ENCODE measurements at places on chromosomes 1 and 21. TPM values are rescaled to one million over a fixed set of nuclear protein-coding genes. Genes with fewer than 3 reads are reported as not detected.

GRCh38 chr1:83807821-83808220, 191.1 kb downstream of the TTLL7 start:
- no peak for DNase-seq

DNA sequence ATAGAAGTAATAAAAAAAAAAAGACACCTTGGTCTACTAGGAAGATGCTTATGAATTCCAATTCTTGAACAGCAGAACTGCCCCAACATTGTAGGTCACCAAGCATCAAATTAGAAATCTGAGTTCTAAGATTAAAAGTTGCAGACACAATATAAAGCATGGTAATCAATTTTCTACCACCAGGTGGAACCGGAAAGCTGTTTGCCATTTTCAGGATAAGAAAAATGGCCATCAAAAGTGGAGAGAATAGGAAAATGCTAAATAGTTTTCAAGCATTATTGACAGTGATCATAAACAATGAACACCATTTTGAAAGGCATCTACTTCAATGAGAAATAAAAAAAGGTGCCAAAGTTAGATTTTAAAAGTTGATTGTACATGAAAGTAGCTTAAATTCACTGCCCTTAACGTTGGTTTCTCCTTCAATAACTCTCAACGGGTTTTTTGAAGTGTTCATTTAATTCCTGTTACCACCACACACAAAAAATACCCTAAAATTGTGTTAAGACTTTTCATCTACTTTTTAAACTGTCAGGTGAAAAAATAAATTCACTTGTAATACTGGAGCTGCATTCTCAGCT, 252.9 kb downstream of the KCNT2 start:
- DNase-seq = peak; percentile 50

DNA sequence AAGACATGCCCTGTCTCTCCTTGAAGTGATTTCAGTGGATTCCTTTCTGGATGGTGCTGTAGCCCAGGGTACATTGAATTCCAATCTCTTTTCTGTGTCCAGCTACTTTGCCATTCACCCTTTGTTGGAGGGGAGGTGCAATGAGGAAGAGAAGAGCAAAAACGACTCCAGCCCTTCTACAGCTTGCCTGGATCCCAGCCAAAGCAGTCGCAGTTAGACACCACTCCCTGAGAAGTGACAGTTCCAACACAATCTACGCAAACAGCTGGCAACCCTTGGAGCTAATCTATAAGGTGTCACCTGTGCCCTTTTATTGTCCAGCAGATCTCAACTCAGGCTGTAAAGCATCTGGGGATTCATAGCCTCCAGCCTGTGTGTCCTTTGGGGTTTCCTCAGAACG, 4.6 kb downstream of the CD244 start:
- DNase-seq = no peak

DNA sequence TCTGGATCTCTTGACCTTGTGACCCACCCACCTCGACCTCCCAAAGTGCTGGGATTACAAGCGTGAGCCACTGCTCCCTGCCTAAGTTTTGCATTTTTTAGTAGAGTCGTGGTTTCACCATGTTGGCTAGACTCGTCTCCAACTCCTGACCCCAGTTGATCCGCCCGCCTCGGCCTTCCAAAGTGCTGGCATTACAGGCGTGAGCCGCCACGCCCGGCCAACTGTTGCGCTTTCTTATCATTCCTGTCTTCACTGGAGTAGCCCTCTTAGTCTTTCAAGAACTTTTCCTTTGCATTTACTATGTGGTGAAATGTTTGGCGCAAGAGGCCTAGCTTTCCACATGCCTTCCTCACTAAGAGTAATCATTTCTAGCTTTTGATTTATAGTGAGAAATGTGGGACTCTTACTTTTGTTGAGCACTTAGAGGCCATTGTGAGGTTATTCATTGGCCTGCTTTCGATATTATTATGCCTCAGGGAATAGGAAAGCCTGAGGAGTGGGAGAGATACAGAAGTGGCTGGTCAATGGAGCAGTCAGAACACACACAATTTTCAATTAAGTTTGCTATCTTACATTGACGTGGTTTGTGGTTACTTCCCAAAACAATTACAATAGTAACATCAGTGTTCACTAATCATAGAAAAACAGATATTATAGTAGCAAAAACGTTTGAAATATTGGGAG, 111.0 kb downstream of the ZMYM4 start:
- DNase-seq = no peak

DNA sequence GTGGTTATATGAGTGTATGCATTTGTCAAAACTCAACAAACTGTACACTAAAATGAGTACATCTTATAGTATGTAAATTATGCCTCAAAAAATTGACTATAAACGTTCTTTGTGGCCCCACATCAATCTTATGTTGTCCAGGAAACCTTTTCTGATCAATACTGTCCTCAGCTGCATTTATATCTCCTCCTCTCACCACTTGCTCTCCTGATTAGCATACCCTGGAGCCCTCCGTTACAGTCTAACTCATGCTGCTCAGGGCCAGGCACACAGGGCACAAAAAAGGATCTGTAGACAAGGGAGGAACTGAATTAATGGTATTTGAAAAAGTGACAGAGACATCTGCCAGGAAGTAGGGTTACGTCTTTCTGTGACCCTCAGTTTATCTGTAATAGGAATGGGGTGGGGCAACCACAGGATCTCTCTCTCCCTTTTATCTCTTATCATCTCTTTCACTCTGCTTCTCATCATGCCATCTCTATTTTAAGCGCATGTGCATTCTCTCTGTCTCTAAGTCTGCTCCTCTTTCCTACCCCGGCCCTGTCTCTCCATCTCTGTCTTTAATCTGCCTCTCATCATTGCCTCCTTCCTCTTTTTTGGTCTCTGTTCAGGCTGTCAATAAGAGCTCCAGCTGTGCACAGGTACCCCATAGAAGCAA, 7.0 kb upstream of the TAL1 start:
- DNase-seq = no peak

GRCh38 chr1:246497331-246497915, 9.7 kb downstream of the SMYD3 start:
- peak; percentile 84 for DNase-seq

DNA sequence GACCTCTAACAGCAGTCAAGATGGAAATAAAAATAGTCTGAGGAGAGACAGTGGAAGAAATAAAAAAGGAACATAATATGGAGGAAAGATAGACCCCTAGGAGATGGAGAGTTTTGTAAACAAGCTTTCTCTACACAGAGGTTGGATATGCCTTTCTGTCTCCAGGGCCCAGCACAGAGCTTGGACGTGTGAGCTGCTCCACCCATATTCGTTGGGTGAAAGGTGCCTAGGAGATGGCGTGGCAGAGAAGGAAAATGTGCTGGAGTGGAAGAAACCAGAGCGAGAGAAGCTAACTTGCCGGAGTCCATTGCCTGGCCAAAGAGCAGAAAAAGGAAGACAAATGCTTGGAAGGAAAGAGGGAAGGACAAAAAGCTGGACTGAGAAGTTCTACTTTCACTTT, 78.3 kb upstream of the LMO4 start:
- no peak for DNase-seq

GRCh38 chr1:61607448-61607847, 117.5 kb downstream of the TM2D1 start:
- no peak for DNase-seq

GRCh38 chr1:181554465-181554864, 71.1 kb downstream of the CACNA1E start:
- DNase-seq = no peak

DNA sequence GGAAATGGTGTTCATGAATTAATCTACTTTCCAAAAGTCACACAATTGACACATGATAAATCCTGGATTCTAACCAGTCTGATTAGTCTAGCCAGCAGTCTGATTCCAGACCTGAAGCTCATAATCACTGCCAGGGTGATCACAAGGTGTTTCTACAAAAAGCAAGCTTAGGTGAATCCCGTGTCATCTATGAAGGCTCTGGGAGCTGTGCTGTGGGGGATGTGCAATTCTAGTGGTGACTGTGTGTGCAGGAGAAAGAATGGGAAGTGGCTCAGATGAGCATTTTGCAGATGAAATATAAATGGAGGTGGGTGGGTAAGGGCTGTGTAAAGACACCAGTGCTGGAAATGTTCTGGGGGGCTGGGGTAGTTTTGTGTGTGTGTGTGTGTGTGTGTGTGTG, 1.8 kb upstream of the NPPB start:
- DNase-seq = no peak

GRCh38 chr1:245843101-245843500, 664.0 kb downstream of the SMYD3 start:
- DNase-seq = no peak

DNA sequence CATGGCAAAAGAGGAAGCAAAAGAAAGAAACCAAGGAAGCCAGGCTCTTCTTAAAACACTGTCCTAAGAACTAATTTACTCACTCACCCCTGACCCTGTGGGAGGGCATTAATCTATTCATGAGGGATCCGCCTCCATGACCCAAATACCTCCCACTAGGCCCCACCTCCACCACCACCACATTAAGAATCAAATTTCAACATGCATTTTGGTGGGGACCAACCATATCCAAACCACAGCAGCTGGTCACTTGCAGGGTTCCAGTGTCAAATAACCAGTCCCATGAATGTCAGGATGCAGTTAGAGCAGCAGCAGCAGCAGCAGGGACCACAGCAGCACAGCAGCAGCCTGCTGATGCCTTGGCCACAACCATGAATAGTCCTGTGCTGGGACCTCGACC, 83.8 kb downstream of the ZC3H11B start:
- peak; percentile 61 for DNase-seq

- DNase-seq = no peak
Measured at GRCh38 chr1:9302745-9303524, 10.2 kb downstream of the SPSB1 start.

- DNase-seq = no peak
Measured at GRCh38 chr1:153849487-153850185, 73.1 kb downstream of the GATAD2B start.

DNA sequence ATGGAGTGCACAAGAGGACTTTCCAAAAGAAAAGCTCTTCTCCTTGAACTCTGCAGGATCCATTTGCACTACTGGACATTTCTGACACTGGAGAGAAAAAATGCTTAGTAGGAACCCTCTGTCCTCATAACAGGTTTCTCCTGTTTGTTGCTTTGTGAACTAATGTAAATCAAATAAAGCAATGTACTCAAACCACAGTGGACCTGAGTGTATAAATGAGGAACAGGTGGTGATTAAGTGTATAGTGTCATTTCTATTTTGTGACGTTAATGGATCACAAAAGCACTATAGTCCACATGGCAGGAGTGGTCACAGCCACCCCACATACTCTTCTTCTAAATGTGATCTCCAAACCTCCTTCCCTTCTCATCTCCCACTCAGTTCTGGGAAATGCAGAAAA, 268.4 kb upstream of the DUSP10 start:
- DNase-seq = no peak

DNA sequence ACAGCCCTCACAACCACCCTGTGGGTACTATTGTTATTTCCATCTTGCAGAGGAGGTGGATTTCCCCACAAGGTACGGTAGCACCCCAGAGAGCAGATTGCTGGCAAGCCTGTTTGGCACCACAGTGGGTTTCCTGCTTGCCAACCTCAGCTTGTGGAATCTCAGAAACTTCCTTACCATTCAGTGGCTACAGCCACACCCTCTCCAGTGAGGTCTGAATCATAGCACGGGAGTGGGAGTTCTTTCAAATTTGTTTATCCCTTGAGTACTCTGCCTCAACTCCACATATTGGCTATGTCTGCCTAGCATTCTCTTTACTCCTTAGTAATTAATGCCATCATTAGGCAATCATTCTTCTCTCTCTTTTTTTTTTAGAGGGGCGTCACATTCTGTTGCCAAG, 162.1 kb downstream of the PTPRU start:
- no peak for DNase-seq

- no peak for DNase-seq
Measured at GRCh38 chr1:46420533-46420915, 26.4 kb downstream of the FAAH start.

DNA sequence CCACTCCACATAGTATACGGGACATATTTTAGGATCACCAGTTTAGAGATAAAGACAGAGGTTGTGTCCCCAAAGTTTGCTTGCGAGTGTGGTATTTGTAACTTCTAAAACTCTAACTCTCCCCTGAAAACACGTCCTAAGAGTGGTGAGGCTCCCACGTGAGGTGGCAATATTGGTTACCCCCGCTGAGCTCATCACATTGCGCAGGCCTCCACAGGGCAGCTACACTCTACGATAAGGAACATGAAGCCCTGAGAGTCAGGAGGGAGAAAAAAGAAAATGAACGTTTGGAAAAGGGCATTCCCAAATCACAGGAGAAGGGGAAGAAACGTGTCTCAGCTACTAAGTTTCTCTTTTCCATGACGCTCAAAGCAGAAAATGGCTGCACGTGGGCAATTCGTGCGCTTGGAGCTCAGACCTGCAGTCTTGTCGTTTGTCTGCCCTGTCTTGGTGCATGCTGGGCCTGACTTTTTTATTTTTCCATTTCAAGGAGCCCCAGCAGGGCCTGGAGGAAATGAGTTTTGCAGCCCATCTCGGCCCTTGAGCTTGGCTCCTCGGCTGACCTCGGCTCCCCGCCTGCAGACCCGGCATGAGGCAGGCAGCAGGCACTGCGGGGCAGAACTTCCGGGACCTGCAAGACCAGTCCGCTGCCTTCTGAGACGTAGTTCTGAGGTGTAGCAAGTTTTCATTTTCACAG, 25.7 kb downstream of the ERG start:
- peak; percentile 36 for DNase-seq

GRCh38 chr1:86471291-86471690, 2.6 kb downstream of the CLCA1 start:
- no peak for DNase-seq

DNA sequence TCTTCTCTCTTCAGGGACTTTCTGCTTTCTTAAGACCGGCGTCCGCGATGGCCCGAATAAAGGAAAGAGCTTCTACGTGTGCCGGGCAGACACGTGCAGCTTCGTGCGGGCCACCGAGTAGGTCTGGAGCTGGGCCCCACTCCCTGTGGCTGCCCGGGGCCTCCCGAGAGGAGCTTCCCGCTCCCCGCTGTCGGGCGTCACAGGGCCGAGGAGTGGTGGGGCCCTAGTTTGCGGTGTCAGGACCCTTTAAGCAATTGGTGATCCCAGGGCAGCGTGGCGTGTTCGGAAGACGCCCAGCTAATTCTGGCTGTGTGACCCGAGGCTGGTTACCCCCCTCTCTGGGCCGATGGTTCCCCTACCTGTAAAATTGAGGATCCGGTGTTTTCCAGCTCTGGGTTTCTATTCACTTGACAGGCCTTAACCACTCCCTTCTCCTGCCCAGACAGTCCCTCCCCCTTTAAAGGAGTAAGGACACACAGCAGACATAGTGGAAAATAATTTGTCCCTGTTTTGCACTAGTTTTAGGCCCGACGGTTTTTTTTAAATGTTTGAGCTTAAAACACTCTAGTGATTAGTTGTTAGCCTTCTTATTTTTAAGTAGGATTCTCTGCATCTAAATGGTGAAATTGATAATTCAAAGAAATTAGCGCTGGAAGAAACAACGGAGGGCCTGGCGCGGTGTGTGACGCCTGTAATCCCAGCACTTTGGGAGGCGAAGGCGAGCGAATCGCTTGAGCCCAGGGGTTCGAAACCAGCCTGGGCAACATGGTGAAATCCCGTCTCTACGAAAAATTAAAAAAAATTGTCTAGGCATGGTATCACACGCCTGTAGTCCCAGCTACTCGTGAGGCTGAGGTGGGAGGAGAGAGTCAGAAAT, 553 bp downstream of the TTF2 start:
- DNase-seq = peak; percentile 51

TRIM17 gene
- 1.4 TPM for total RNA-seq

SPATA17 gene
- total RNA-seq = 3.5 TPM

TNFRSF4 gene
- total RNA-seq = not detected

GPX7 gene
- total RNA-seq = 19.8 TPM

SIM2 gene
- 1.4 TPM for total RNA-seq

NTMT2 gene
- total RNA-seq = not detected

KIAA1614 gene
- total RNA-seq = 2.3 TPM

OLFML3 gene
- 69.9 TPM for total RNA-seq

EPHB2 gene
- 19.2 TPM for total RNA-seq

CFH gene
- not detected for total RNA-seq

RPTN gene
- total RNA-seq = not detected

C1orf56 gene
- 1.6 TPM for total RNA-seq

Measured in GM23338 (cell line).